NCI-H774 (cell line): ENCODE measurements at places on chromosomes 2 and 18.
A peak's percentile ranks its signal among the peaks of the same experiment; 100 is the strongest.

DNA sequence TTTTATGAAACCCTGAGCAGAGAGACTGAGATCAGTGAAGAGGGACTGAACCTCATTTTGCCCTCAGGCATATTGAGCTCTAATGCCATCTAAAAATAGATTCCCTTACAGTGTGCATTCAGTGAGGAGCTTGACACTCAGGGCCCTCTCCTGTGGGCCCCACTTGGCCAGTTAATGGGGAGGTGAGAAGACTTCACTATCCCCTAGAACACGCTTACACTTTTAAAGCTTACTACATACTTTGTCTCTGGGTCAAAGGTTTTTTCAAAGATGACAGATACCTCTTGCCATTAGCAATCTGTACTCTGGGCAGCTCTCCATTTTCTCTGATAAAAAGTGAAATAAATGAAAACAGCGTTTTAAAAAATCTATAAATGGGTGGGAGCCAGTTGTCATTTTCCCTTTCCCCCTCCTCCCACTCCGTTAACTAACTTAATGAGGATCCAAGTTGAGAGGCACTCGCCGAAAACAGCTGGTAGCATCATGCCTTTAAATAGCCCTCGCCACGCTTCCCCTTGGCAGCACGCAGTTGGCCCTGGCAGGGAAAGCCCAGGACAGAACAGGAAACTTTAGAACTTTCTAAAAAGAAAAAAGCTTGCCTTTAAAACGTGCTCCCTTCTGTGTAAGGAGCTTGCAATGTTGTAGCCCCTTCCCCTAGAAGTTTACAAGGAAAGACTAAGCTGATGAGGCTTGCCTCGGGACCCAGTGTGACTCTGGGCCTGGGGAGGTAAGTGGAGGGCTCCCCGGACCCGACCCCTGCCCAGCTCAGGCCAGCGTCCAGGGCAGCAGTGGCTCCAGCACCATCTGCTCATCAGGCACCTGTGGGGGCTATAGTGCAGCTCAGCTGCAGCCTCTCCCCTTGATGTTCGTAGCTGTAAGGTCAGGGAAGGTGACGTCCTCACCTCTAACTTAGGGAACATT, 58.8 kb upstream of the FOSL2 start:
- no peak for DNase-seq

DNA sequence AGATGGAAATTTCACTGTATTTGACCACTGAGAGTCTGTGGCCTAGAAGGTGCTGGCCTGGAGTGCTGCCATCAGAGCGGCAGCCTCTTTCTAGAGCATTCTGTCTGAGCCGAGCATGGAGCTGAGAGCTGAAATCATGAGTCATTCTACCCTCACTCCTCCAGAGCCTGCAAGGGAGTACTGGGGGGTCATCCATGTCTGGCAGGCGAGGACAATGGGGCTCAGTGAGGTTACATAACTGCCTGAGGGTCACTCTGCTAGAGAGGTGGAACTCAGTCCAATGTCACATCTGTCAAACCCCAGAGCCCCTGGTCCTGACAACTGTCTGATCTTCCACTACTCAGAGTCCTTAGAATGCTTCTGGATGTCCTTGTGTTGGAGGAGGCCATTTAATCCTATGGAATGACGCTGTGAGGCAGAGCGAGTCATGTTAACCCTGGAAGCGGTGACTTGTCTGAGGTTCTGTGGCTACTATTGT, 65.3 kb downstream of the HAUS1 start:
- DNase-seq: no peak

GRCh38 chr18:59360381-59360780, 1.3 kb upstream of the LMAN1 start:
- DNase-seq: no peak

- DNase-seq: no peak
Measured at GRCh38 chr2:198004921-198005829, 200.8 kb downstream of the PLCL1 start.

GRCh38 chr18:3649633-3650426, 199.9 kb downstream of the TGIF1 start:
- no peak for DNase-seq

- DNase-seq: no peak
Measured at GRCh38 chr2:150924878-150925277, 336.8 kb downstream of the RBM43 start.

DNA sequence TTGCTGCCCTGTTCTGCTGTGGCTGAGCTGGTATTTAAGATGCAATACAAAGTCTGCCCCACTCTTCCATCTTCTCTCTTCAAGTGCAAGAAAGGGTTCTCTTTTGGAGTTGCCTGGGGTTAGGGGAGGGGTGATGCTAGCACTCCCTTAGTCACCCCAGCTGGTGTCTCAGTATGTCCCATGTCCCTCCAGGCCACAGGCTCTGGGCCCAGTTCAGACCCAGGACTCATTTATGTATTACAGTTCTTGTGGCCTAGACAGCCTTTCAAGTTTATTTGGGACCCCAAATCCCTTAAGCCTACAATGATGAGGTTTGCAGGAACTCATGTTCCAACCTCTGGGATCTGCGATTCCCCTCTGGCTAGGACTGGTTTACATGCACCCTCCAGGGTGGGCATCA, 47.2 kb upstream of the CCDC141 start:
- DNase-seq: no peak

DNA sequence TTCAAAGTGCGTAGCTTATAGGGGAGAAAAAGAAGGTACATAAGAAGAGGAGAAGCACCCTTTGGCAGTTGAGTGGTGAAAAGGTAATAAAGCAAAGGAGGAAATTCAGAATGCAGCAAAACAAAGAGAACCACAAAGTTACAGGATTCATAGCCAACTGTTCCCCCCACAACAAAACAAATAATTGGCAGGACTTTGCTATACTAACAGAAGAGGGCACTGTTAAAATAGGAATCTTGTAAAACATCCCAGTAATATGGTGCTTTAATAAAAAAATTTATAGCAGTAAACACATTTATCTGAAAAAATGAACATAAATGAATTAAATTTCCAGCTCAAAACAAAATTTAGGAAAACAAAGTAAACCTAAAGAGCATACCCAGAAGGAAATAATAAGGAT, 42.3 kb downstream of the R3HDM1 start:
- no peak for DNase-seq

DNA sequence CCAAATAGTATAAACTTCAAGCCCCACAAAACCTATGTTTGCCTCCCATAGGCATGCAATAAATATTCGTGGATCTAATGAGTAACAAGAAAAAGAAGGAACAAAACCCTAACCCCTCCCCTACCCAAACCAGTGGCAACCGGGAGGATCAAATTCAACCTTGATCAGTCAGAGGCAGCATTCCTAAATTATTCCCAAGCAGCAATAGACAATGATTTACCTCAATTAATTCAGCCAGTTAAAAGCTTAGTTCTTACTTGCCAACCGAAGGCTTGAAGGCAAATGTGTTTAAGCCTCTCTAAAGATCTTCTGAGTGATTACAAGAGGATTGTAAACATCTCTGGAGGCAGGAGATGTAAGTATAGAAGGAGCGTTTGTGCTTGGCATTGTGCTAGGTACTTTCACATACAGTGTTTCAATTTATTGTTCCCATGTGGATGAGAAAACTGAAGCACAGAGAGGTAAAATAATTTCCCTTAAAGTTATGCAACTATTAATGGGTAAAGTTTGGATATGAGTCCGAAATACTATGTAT, 197.7 kb downstream of the MTX2 start:
- no peak for DNase-seq

DNA sequence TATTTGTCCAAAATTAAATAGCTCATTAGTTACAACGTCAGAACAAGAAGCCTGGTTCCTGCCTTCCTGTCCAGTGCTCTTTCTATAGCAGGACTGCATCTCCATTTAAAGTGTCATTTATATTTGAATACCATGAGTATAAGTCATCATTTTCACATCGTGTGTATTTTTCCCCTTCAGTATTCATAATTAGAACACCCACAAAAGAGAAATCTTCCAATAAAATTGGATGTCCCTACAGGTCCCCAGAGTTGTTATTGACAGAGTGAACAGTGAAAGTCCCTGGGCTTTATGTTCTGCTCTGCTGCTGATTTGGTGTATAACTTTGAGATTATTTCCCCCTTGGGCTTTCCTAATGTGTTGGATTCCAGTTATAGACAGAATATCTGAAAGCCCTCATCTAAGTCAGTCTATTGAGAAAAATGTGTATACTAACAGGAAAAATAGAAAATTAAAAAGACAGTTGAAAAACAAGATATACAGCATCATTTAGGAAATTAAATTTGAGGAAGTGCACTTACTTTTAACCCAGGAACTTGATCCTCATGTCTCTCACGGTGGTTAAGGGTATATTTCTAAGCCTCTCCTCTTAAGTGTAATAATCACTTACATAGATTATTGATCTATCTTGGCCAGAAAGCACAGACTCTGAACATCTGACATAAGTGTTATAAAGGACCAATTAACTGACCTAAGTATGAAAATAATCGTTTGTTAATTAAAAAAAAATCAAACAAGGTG, 15.2 kb upstream of the REV1 start:
- DNase-seq: no peak

GRCh38 chr2:224350703-224351102, 51.2 kb downstream of the FAM124B start:
- no peak for DNase-seq

DNA sequence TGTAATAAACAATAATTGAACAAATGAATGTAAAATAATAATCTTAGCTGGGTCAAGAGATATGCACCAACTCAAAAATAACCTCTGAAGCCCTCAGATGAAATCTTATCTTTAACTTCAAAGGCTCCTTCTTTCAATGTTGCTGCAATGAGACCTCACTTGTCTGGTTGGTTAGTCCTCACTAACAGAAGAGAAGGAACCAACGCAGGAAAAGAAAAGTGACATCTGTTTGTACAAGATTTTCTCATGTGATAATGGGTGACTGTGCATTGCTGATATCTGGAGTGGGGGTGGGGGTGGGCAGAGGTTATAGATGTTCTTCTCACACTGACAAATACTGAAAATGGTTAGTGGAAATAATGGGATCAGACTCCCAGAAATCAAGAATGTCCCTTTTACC, 2.6 kb downstream of the SCN7A start:
- no peak for DNase-seq

DNA sequence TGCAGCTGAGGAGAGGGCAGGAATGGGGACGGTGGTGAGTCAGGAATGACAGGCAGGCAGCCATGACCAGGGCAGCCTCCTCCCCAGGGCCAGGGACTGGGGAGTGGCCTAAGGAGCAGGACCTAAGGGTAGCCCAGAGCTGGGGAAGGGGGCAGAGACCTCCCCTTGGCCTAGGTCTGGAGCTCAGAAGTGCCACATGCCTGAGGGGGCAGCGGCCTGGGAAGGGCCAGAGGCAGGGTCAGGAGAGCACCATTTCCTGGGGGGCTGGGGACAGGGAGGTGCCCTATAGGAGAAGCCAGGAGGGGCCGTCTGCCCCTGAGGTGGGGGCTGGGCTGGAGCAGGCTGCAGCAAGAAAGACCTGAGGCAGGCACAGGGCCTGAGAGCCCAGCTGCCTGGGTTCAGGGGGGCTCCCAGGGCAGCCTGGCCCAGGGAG, 20.9 kb downstream of the CFLAR start:
- DNase-seq: no peak

GRCh38 chr18:2395427-2396161, 175.7 kb downstream of the METTL4 start:
- DNase-seq: no peak

DNA sequence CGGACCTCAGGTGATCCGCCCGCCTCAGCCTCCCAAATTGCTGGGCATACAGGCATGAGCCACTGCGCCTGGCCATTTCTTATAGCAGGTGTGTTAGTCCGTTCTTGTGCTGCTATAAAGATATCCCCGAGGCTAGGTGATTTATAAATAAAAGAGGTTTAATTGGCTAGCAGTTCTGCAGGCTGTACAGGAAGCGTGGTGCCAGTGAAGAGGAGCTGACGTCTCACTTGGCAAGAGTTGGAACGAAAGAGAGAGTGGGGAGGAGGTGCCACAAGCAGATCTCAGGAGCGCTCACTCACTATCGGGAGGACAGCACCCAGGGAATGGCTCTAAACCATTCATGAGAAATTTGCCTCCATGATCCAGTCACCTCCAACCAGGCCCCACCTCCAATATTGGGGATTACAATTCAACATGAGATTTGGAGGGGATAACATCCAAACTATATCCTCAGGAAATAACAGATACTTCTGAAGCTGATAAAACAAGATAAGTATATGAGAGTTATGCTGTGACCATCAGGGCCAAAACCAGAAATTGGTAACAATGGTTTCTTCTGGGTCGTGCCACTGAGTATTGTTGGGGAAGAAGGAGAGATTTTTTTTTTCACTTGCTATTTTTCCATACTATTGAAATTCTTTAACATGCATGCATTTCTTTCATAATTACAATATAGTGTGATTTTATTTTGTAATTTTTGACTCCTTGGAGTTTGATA, 7.4 kb upstream of the RMC1 start:
- peak; percentile 64 for DNase-seq

DNA sequence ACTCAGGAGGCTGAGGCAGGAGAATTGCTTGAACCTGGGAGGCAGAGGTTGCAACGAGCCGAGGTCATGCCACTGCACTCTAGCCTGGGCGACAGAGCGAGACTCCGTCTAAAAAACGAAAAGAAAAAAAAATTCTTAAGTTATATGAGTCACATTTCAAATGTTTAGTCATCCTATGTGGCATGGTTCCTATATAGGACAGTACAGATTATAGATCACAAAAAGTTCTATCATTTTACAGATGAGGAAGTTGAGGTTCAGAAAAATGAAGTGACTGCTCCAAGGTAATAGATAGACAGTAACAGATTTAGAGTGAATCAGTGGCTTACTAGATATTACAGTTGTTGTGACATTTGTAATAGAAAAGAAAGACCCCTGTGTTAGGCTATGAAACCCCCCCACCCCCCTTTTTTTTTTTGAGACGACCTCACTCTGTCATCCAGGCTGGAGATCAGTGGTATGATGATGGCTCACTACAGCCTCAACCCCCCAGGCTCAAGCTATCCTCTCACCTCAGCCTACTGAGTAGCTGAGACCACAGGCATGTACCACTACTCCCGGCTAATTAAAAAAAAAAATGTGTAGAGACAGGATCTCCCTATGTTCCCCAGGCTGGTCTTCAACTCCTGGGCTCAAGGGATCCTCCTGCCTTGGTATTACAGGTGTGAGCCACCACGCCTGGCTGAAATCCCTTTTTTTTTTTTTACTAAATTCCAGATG, 22.7 kb downstream of the PTPN4 start:
- no peak for DNase-seq

- DNase-seq: no peak
Measured at GRCh38 chr2:22086726-22087125, 963.0 kb downstream of the TDRD15 start.

DNA sequence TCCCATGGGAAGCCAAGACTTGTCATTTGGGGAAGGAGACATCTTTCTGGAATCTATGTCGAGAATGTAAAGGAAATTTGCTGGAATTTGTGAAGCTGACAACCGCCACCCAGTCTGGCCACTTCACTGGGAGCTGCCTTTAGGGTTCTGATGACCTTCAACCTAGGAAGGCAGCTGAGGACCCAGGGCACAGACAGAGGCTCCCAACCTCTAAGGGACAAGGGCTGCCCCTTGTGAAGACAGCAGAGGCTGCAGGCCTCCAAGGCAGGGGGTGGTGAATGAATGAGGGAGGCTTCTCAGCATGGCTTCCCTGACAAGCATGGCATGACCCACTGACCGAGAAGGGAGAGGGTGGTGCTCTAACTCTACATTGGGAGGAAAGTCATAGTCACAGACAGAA, 128.9 kb upstream of the ASB18 start:
- no peak for DNase-seq
